Stimulated activated CD4-positive, alpha-beta T cell treated with anti-CD3 and anti-CD28 coated beads, Interleukin-15, amount 100 ng/mL, for 1 hour (primary cell): ENCODE measurements at places on chromosomes 7 and 10.

- DNase-seq, result no peak
Observed at GRCh38 chr7:150958062-150958552, 20.0 kb downstream of the KCNH2 start.

- DNase-seq, result no peak
Observed at GRCh38 chr7:103766660-103767059, 222.8 kb downstream of the RELN start.

DNA sequence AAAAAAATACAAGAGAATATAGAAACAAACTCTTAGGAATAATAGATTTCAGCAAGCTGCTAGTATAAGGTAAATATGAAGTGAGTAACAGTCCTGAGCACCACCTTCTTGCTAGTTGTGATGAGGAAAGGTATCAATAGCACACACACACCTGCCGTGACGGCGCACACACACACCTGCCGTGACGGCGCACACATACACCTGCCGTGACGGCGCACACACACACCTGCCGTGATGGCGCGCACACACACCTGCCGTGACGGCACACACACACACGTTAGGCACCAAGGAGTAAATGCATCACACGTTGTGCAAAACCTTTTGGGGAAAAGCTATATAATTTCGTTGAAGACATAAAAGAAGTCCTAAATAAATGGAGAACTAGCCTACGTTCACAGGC is 4.7 kb upstream of the JAKMIP3 start:
- DNase-seq, result no peak

- DNase-seq, result no peak
Observed at GRCh38 chr7:129840757-129841156, 112.0 kb downstream of the UBE2H start.

DNA sequence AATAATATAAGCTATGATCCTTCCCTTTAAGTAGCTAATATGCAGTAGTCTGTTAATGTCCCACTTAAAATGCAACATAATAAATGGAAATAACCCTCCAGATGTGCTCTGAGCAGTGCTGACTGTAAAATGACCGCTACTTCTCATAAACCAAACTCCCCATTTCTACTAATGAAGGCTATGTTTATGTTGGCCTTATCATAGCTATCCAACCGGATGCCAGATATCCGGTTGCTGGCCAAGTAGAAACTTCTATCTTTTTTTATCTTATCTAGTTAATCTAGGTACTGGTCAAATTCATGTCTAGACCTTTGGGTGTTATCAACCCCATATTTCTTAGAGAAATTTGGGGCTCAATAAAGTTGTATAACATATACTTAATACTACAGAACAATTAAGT is 56.6 kb downstream of the CHRM2 start:
- DNase-seq, result no peak

- DNase-seq, result no peak
Observed at GRCh38 chr7:34011696-34012095, 106.4 kb downstream of the BMPER start.
